ENCODE measurements at places on chromosomes 5 and 9.

- DNase-seq, result peak; percentile 19
Observed at GRCh38 chr5:108681079-108681921, 66.4 kb upstream of the FER start.

- no peak for DNase-seq
Observed at GRCh38 chr9:97507428-97507984, 6.0 kb downstream of the TMOD1 start.

DNA sequence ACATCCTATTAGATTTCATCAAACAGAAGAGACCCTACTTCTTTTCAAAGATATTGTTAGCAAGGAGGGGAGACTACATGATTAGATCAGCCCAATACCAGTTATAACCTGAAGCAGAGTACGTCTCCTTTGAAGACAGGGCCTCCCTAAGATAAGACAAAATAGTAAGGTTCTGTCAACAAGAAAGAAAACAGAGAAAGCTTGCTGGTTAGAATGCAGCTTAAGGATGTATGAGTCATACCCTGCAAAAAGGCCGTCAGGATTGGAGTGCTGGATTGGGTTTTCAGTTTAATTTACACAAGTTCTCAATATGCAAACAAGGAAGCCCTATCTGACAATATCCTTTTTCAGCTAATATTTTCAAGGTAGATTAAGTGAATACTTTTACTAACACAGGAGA lies 1581.2 kb upstream of the WWC1 start:
- no peak for DNase-seq

DNA sequence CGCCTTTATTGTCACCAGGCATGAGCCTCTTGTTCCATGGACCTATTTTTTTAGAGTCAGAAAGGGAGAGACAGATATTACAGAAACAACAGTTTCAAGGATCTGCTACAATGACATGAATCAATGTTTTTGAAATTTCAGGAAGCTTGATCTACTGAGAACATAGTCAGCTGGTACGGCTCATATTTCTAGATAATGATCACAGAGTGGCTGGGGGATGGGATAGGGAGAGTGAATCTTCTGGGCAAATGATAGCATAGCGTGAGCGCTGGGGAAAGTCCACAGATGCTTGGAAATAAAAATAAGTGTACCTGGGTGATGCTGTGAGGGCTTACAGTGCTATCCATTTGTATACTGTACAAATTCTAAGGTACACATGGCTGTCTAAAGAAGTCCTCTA lies 340.4 kb downstream of the EBF1 start:
- no peak for DNase-seq

- DNase-seq, result no peak
Observed at GRCh38 chr5:39501397-39501796, 76.6 kb upstream of the DAB2 start.

GRCh38 chr9:108297073-108297472 lies 558.7 kb downstream of the ACTL7B start:
- no peak for DNase-seq

DNA sequence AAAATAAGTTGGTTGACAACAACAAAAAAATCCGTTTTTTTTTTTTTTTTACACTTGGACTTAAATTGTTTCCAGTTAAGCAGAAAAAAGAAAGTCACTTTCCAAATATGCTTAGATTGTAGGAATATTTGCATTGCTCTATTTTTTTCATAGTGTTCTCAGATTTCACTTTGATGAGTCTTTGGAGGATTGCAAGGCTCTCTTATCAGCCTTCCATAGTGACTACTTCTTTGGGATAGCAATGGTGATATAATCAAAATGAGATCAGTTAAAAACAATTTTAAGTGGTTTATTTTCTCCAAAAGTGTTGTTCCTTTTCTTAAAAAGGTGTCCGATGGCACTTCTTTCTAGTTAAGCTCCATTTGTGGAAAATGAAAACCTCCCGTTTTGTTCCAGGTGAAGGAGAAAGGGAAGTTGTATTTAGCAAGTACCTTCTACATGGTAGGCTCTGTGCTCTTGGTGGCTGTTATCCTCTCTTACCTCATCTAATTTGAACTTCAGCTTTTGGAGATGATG lies 3.9 kb downstream of the RASGRF2 start:
- no peak for DNase-seq

- DNase-seq, result no peak
Observed at GRCh38 chr5:72203251-72203845, 96.1 kb downstream of the MAP1B start.

DNA sequence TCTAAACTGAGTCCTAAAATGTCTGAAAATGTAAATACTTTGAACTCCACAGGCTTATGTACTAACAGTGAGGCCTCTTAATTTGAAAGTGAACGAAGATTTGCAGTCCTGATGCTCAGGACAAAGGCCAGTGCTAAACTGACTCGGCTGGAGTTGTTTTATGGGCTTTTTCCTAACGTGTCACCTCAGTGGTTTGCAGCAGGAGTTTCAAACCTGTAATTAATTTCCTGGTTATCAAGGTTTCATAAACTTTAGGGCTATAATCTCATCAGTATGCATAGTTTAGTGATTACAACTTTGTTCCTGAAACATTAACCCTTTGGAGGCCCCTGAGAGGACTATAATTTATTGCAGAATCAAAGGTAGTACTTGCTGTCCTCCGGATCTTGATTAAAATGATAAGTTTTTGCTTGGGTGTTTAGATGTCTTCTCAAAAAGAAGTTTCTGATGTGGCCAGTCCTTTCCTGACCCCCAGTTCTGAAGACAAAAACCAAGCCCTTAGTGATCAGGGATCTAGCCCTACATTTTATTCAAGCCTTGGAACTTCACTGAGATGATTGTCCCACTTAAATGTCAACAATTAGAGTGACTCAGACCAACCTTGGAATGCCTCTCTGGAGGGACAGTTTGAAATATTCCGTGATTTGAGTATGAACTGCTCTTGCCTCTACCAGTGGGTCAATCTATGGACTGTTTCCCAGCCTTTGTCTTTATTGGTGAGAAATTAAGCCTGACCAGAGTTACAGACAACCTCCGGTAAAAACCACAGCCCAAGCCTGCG lies 11.1 kb upstream of the S100Z start:
- DNase-seq, result no peak

- no peak for DNase-seq
Observed at GRCh38 chr9:132862533-132862932, 15.6 kb downstream of the AK8 start.

- no peak for DNase-seq
Observed at GRCh38 chr5:78467752-78468357, 107.4 kb downstream of the SCAMP1 start.

- DNase-seq, result no peak
Observed at GRCh38 chr9:42386477-42386876, 203.0 kb downstream of the SPATA31A6 start.

DNA sequence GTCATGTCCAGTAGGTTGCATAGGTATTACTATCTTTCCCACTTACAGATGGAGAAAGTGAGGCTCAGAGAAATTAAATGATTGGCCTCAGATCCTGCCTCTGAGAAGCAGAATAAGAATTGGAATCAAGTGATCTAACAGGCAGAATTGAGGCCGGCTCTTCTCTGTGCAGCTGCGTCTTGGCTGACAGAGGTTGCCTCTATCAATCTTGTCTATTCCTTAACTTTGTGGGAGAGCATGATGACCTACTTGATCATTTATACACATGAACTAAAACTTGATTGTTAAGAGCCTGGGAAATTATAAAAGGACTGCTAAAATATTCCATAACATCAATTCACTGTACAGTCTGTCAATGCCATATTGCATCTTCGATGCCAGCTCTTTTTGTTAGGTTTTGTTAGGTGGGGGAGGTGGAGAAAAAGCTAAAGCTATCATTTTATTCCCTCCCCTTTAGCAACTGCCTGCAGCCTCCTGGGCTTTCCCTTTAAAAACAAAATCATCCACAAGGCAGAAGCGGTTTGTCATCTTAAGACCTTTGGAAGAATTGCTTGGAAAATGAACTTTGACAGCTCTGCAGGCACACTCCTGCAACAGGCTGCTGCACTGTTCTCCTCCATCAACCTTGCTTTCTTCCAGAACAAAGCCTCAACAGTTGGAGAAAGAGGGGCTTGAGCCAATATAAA lies 247.4 kb downstream of the SMARCA2 start:
- no peak for DNase-seq

DNA sequence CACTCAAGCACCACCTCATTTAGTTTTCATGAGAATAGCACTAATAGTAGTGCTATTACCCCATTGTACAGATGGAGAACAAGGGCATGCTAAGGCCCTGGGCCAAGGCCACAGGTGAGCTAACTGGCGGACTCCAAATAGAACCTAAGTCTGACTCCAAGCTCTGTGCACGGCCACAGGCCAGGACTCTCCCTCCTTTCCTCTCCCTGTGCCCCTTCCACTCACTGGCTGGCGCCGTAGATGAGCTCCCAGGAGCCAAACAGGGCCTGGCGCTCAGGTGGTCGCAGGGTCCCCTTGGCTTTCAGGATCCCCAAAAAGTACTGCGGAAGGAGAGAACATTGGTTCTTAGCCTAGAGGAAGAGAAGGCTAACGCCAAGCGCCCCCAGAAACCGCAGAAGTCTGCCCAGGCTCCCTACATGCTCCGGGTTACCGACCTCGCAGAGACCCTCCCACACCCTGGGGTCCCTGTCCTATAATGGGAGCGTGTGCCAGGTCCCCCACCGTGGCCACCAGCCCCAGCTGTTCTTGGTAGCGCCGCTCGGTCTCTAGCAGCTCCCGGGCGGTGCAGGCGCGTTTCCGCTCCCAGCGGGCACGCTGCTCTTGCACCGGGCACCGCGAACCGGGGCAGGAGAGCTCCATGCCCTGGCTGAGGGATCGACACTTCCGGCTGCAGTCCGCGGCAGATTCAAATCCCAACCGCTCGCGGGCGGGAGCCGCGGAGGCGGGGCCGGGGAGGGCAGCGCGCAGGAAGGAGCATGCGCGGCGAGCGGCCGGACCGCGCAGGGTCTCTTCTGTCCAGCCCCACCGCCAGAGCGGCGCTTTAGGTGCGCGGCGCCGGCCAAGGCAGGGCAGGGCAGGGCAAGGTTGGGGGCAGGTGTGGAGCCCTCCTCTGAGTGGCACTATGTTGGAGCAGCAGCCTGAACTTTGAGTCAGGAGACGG lies at the start of gene ARHGEF39:
TSS of gene ARHGEF39 (minus strand) at position 665 of the 940 bp plus-strand sequence. CDS start at position 639, 26 bp downstream.
- peak; percentile 53 for DNase-seq

DNA sequence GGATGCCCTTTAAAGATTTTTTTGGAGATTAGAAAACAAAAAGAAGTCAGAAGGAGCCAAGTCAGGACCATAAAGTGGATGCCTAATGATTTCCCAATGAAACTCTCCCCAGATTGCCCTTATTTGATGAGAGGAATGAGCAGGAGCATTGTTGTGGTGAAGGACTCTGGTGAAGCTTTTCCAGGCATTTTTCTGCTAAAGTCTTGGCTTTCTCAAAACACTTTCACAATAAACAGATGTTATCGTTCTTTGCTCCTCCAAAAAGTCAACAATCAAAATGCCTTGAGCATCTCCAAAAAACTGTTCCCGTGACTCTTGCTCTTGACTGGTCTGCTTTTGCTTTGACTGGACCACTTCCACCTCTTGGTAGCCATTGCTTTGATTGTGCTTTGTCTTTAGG lies 121.8 kb downstream of the CAAP1 start:
- DNase-seq, result no peak

DNA sequence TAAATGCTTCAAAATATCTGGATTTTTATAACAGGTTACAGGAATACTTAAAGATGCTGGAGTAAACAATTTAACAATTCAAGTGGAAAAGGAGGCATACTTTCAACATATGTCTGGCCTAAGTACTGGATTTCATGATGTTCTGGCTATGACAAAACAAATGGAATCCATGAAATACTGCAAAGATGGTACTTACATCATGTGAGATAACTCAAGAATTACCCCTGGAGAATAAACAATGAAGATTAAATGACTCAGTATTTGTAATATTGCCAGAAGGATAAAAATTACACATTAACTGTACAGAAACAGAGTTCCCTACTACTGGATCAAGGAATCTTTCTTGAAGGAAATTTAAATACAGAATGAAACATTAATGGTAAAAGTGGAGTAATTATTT lies 35.6 kb downstream of the SLC30A5 start:
- DNase-seq, result no peak

DNA sequence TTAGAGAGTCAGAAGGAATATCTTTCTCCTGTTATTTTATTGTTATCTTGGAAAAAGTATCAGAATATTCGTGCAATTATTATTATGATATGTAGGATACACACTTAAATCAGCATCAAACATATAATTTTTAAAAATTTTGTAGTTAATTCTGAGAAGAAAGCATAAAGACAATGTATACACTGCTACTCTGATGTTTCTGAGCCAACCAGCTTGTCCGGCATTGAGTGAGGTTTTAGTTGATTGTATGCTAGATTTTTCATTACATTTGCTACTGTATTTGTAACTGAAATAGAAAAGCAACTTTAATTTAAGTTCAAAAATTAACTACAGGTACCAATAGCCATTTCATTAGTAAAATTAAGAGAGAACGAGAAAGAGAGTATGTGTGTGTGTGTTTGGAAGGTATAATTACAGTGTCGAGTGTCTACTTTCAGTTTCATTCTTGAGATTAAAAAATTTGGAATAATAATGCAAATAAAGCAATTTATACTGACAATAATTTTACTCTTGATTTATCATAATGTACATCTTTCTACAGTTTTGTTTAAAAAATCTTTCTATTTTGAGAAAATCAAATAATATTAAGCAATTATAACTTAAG lies 160.4 kb upstream of the CDH12 start:
- no peak for DNase-seq

DNA sequence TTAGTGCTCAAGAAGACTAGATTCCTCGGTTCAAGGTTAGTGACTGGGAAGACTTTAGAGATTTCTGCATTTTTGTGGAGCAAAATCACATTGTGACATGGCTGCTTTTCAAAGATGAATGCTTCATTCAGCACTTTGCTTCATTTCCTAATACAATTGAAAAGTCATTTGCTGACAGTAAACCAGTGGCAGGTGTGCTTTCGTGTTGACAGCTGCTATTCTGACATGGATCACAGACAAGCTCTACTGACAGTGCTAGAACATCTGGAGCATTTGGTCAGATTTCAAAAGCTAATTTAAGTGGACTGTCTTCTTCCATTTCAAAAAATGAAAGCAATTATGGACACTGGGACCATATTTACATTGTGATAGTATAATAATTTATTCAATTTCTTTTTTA lies 1060.1 kb downstream of the PTPRD start:
- DNase-seq, result no peak

GRCh38 chr5:57695706-57696388 lies 213.2 kb upstream of the ACTBL2 start:
- DNase-seq, result no peak

- no peak for DNase-seq
Observed at GRCh38 chr5:6586647-6587042, 46.2 kb downstream of the NSUN2 start.
